ENCODE measurements at places on chromosomes 7 and 10.

- DNase-seq: no peak
These were observed 622.5 kb downstream of the TYW1 start for GRCh38 chr7:67619175-67619574.

- no peak for DNase-seq
These were observed 188.0 kb downstream of the TCERG1L start for GRCh38 chr10:131123496-131123895.

DNA sequence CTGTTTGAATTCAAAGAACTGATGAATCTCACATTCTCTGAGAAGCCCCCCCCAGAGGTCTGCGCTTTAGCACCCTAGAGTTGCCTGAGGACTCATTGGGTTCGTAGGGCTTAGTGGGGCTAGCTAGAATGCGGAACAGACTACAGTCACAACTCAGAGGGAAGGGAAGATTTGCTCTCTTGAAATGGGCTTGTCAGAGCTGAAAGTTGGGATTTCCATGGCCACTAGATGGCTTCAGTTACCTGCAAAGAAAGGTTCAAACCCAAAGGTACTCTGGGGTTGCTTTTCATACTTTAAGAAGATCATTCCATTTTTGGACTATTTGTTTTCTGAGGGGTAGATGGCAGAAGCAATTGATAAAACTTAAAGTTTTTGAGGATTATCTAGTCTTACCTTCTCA lies 205.0 kb downstream of the BBS9 start:
- DNase-seq: no peak

DNA sequence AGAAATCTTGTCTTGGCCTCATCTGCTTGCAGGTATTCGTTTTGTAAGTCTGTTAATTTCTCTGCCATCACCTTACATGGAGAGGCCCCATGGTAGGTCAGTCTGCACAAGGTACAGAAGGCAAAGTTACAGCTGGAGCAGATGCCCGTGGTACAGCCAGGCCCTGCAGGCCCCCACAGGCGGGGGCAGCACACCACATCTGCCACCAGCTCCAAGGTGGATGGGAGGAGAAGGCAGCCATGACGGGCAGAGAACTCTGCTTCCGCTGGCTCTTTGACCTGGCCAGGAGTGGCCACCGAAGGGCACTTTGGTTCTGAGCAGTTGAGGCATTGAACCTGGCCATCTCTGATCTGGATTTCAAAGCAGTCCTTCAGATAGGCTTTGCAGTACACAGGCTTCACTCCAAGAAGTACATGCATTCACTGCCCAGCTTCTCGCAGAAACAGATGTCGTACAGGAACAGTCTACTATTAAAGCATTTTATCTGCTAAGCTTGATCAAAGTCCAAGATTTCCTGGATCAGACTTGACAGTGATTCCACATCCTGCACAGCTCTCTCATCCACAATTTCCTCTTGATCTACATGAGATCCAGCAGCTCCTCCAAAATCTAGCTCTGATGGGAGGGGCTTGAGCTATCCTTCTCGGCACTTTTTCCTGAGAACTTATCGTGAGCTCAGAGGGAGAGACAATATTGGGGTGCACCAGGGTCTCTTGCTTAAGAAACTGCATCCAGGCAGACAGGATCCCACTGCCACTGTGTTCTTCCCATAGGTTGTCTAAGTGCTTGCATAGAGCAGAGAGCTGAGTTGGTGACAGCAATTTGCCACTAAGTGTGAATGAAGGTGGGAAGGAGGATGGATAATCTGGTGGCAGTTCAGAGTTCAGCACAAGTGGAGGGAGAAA lies 120.7 kb downstream of the TRRAP start:
- peak; percentile 6 for DNase-seq

- DNase-seq: no peak
These were observed 282.6 kb upstream of the CACNA2D1 start for GRCh38 chr7:82726038-82726800.

DNA sequence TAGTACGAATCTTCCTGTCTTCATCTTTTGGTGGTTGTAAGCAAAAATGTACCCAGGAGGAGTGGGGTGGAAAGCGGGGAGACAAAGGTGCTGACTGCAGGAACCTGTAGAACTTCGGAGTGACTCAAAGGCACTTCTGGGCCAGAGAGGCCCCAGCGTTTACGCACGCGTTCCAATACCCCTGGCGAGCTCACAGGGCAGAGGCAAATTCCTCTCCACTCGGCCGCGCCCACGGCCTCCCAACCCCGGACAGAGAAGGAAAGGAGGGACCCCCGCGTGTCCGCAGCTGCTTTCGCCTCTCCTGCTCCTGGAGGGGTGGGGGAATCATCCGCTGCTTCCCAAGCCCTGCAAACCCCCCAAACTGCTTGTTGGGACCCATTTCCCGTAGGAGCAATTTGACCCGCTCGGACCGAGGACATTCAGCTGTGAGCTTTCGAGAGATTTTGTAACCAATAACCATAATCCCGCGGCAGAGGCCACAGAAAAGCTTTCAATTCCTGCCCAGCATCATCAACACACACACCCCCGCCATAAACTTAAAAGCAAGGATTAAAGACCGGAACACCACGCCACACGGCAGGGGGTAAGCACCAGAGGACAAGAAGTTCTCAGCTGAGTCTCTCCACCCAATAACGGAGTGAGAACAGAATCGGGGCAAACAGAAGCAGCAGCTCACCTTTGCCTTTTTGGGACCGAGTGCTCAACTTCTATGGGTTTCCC lies 2.3 kb downstream of the IGF2BP3 start:
- DNase-seq: peak; percentile 45

- DNase-seq: no peak
These were observed 171.8 kb downstream of the PRKAG2 start for GRCh38 chr7:151704960-151705635.

- DNase-seq: no peak
These were observed 43.4 kb upstream of the GJD4 start for GRCh38 chr10:35561715-35562114.

DNA sequence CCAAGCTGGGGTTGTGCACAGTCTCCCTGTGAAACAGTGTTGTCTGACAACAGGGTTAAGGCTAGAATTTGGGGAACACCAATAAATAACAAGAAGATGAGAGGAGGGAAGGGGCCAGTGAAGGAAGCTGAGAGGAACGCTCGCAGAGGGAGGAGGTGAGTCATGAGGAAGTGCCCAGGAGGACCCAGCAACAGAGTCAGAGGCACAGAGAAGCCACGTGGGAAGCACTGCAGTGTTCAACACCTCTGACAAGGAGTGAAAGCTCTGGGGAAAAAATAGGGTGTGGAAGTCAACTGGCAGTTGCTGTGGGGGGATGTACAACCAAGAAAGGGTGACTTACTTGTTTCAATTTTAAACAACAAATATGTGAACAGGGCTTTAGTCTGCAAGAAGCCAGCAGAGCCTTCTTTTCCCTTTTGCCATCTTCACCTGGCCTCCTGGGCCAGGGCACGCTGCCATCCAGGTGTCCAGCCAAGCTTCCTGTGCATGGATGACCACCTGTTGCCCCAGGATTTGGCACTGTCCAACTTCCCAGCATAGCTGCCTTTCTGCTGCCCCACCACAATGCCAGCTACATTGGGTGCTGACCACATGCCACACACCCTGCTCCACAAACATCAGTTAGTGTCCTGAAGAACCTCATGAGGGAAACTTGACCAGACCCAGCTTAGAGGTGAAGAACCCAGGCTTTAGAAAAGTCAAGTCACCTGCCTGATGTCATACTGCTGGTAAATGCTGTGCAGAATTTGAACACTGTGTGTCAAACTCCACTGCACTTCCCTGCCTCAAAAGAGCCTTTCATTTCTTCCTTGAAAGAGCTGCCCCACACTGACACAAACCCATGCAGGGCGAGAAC lies 69.6 kb downstream of the ATXN7L1 start:
- peak; percentile 78 for DNase-seq

DNA sequence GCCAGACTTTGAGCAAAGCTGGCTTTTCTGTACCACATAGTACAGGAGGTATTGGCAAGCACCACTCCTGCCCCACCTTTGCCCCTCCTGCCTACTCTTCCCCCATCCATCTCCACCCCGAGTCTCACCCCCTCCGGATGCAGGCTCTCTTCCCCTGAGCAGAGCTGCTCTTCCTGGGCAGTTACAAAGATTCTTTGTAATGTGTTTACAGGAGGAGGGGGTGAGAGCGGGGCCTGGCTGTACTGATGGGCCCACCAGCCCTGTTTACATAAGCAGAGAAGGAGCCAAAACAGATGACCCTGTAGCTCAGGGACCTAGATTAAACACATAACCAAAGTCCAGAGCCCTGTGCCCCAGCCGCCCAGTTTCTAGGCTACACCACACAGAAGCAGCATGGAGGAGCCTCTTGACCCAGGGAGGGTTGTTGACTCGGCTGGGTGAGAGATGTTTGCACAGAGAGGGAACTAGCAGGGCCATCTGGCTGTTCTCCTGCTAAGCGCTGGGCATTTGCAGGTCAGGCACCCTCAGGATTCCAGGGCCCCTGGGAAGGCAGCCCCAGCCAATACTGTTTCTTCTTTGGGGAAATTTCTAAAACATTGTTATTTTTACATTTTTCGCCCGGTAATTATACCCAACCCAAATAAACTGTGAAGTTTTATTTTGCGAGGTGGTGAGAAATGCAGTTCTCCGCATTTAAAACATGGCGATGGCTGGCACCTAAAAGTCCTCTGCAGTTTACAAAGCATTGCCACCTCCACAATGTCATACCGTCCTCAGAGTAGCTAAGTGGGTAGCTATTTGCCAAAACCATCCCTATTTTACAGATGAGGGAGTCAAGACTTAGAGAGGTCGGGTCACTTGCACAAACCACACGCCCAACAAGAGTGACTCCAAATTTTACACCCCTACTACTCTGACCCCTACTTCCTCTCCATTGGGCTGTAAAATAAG lies 11.4 kb upstream of the ZKSCAN1 start:
- no peak for DNase-seq

GRCh38 chr10:91123261-91123660 lies 97.2 kb upstream of the PCGF5 start:
- DNase-seq: no peak

DNA sequence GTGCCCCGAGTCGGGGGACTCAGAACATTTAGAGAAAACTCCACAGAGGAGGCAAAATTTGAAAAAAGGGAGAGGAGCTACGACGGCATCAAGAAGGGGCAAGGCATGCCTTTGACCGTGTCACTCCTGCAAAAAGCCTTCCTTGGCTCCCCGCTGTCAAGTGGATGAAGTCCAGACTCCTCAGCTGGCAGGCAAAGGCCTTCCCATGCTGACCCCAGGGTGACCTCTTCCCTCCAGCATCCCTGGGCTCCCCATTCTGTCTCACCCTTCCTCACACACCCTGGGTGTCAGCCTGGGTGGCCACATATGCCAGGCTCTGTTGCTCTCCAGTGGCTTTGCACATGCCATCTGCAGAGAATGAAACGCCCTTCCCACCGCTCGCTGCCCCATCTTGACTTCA lies 88.4 kb upstream of the ZMIZ1 start:
- DNase-seq: no peak

DNA sequence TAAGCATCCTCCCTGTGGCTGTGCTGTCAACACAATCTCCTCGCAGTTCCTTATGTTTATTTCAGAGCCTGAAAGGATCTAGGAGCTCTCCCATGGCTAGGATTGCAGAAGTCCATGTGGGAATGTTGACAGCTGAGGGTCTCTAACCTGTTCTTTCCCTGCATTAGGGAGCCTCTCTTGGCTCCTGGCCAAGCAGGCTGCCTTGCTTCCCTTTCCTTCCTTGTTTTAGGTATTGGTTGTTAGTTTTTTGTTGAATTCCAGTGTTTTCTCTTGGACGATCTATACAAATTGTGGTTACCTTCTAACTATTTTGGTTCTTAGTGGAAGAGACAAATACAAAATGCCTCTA lies 171.8 kb downstream of the MLLT10 start:
- DNase-seq: no peak

GRCh38 chr10:126910798-126911197 lies 5.6 kb downstream of the DOCK1 start:
- no peak for DNase-seq

- DNase-seq: no peak
These were observed 2.4 kb upstream of the FGFR2 start for GRCh38 chr10:121600611-121601010.

DNA sequence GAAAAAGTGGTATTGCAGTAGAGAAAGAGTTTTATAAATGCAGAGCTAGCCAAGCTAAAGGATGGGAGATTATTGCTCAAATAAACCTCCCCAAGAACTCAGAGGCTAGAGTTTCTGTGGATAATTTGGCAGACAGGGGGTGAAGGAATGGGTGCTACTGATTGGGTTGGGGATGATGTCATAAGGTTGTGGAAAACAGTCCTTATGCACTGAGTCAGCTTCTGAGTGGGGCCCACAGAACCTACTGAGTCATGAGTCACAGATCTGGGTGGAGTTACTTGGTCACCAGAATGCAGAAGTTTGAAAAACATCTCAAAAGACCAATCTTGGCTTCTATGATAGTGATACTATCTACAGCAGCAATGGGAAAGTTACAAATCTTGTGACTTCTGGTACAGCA lies 1146.7 kb downstream of the TYW1 start:
- no peak for DNase-seq

GRCh38 chr7:27420702-27421101 lies 178.1 kb downstream of the EVX1 start:
- no peak for DNase-seq

GRCh38 chr10:30092151-30092790 lies 32.9 kb upstream of the JCAD start:
- no peak for DNase-seq

- no peak for DNase-seq
These were observed 34.9 kb downstream of the PAX2 start for GRCh38 chr10:100780324-100780723.

GRCh38 chr10:101063050-101063525 lies 1.3 kb downstream of the KAZALD1 start:
- DNase-seq: no peak

GRCh38 chr7:49037346-49038210 lies 113.2 kb downstream of the CDC14C start:
- no peak for DNase-seq

GRCh38 chr7:54841772-54842697 lies 83.0 kb upstream of the SEC61G start:
- DNase-seq: peak; percentile 22

DNA sequence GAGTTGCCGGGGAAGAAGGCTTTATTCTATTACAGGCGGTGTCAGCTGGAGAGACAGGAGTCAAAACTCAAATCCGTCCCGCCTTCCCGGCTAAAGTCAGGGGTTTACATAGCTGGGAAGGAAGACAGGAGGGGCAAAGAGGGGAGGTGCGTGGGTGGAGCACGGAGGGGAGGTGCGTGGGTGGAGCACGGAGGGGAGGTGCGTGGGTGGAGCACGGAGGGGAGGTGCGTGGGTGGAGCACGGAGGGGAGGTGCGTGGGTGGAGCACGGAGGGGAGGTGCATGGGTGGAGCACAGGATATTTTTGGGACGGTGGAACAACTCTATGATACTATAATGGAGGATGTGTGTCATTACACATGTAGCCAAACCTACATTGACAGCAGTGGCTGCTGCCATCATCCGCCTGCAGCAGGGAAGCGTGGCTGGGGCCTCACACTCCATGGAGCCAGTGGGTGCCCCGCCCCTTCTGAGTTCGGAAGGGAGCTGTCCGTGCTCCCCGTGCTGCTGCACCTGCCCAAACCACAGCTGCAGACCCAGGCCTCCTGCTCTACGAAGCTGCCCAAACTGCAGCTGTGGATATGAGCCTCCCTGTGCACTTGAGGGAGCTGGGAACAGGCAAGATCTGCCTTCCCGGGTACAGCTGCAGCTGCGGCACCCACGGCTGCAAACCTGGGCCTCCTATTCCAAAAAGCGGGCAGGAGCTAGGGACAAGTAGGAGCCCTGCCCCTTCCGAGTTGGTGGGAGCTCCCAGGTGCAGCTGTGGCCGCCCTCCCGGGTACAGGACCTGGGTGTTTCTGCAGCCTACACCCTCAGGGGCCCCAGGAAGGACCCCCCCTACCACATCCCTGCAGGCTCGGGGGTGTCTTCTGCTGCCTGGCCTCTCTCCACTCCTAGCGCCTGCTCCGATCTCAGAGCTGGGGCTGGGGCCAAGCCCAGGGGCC lies 119.4 kb downstream of the DYNC2I1 start:
- peak; percentile 69 for DNase-seq

- DNase-seq: no peak
These were observed 224.3 kb downstream of the PARD3 start for GRCh38 chr10:34590793-34591192.

All from activated T-cell treated with anti-CD3 and anti-CD28 coated beads, Interleukin-2, amount 50 U/mL, for 48 hours (primary cell).